ENCODE measurements at places on chromosomes 5 and 9. TPM values are rescaled to one million over a fixed set of nuclear protein-coding genes. Genes with fewer than 3 reads are reported as not detected.

DNA sequence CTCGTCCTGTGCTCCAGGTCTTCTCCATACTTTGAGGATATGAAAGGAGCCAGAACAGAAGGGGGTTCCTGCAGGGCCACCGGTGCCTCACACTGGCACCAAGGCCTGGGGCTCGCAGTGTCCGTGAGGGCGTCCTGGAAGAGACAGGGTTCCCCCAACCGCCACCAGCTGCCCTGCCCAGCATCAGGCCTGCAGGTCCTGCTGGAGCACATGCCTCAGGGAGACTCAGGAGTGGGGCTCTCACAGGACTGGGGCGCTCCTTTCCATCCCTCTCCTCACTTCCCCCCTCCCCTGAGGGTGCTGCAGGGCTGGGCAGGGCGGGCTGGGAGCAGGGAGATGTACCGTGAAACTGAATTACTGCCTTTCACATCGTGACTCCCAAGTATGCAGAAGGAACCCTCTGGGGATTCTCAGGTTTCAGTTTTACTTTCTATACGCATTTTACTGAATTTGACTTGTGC is 31.7 kb downstream of the CEP72 start:
- H3K4me1 ChIP-seq, result no peaks in the 10 kb centered on the region
- no peak overlapping the region for H3K4me3 ChIP-seq
- H3K36me3 ChIP-seq, result peaks cover 36% of the 10 kb centered on the region
- no peak for DNase-seq
- H3K27me3 ChIP-seq, result no peaks in the 10 kb centered on the region
- H3K27ac ChIP-seq, result no peak overlapping the region

DNA sequence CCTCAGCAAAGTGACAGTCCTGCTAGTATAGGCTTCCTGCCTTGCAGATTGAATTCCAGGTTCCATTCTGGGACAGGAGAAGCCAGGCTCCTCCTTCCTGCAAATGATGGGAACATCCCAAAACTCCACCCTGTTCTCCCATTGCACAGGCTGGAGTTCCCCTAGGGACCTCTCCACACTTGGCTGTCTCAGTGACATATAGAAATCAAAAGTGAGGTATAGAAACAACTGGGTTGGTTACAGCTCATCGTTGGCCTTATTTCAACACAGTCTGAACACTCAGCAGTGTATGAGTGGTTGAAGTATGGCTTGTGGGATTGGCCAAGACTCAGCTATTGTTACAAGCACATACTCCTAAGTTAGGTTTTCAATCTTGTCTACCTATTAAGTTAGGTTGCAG is 157.8 kb upstream of the FTMT start:
- H3K4me3 ChIP-seq, result no peak overlapping the region
- H3K27me3 ChIP-seq, result no peaks in the 10 kb centered on the region
- peaks cover 2% of the 10 kb centered on the region for H3K4me1 ChIP-seq
- H3K36me3 ChIP-seq, result no peaks in the 10 kb centered on the region

- peak overlapping the region; percentile 71 for H3K27ac ChIP-seq
- peaks cover 41% of the 10 kb centered on the region for H3K4me1 ChIP-seq
- peaks cover 10% of the 10 kb centered on the region for H3K27me3 ChIP-seq
- H3K36me3 ChIP-seq, result no peaks in the 10 kb centered on the region
Measured at GRCh38 chr9:79812507-79813257, 240.9 kb downstream of the TLE4 start.

- DNase-seq, result no peak
- peaks cover 11% of the 10 kb centered on the region for H3K27me3 ChIP-seq
- H3K27ac ChIP-seq, result no peak overlapping the region
- H3K36me3 ChIP-seq, result no peaks in the 10 kb centered on the region
Measured at GRCh38 chr5:5135957-5136676, 4.0 kb upstream of the ADAMTS16 start.

DNA sequence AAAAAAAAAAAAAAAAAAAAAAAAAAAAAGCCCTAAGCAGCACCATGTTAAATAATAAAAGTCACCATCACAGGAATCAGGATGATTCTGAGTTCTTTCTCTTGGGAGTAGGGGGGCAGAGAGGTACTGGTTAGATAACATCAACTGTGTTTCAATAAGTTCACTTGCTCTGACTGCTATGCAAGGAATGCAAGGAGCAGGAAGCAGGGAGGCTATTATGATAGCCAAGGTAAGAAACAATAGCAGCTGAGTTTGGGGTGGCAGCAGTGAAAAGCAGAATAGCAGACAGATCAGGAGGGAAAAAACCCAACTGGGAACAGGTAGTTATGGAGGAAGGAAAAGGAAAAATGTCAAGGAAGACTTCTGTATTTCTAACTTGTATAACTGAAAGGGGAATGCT is 8.2 kb downstream of the CEP120 start:
- no peak overlapping the region for H3K4me3 ChIP-seq
- DNase-seq, result no peak
- peaks cover 63% of the 10 kb centered on the region for H3K36me3 ChIP-seq

The STC2 gene
- 22.8 TPM for total RNA-seq

The FOXD4L5 gene
- total RNA-seq, result 0.09 TPM

The GPR21 gene
- total RNA-seq, result 1.0 TPM

The CNTNAP3 gene
- total RNA-seq, result not detected

The MSANTD3 gene
- total RNA-seq, result 16.2 TPM

The SHISAL2B gene
- total RNA-seq, result not detected

The SLU7 gene
- total RNA-seq, result 44.3 TPM
